Myocyte (in vitro differentiated cells): ENCODE measurements at places on chromosomes 5 and 9.
A peak's percentile ranks its signal among the peaks of the same experiment; 100 is the strongest.

DNA sequence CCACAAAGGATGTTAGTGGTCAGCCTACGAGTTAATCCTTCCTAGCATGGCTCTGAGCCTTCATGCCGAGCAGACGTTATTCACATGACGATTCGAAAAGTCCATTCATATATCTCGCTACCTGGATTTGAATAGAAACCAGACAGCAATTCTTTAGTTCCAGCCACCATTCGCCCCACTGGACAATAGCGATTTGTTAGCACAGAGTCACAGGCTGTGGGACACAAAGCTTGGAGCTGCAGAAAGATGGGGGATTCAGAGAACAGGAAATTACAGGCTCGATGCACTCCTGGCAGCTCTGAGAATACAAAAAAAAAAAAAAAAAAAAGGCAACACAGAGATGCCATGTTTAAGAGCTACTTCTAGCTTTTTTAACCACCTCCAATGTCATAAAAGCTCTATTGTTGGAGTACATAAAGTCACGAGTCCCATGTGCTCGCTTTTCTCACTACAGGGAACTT lies 110.7 kb downstream of the NR6A1 start:
- DNase-seq = peak; percentile 57

DNA sequence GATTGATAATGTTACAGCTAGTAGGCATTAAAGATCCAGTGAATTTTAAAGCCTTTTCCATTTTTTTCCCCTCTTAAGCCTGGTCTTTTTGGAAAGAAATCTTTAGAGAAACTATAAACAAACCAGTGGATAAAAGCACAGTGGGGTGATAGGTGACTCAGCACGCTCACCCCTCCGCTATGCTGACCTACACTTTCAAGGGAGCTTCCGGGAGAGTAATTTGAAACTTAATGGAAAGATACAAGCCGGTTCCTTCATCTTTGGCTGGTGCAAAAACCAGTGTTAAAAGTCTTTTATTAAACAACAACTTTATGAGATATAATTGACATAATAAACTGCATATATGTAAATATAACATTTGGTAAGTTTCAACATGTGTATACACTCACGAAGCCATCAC lies 27.0 kb upstream of the ALDOB start:
- no peak for DNase-seq

- DNase-seq = no peak
These were observed 15.6 kb upstream of the CARD19 start for GRCh38 chr9:93080406-93080805.

DNA sequence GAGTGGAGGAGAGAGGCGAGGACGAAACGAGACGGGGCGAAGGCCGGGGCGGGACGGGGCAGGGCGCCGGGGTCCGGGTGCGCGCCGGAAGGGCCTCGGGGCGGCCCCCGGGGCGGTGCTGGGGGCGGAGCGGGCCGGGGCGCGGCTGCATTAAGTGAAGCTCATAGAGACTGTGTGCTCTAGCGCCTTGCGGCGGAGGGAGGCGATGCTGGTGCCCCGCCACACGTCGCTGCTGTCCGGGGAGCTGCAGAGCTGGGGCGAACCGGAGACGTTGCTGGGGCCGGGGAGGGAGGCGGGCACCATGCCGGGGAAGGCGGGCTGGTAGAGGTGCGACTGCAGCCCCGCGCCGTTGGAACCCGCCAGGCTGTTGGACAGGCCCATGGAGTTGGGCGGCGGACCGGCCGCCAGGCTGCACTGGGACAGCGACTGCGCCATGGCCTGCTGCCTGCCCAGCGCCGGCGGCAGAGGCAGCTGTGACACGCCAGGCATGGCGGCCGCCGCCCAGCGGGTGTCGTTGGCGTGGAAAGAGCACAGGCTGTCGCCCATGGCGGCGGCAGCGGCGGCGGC lies 8.3 kb downstream of the OTP start:
- DNase-seq = peak; percentile 67

GRCh38 chr9:80163889-80164288 lies 592.1 kb downstream of the TLE4 start:
- DNase-seq = no peak

GRCh38 chr5:115524199-115524847 lies 20.3 kb downstream of the FEM1C start:
- DNase-seq = no peak

GRCh38 chr9:131470581-131470991 lies 32.1 kb upstream of the POMT1 start:
- DNase-seq = no peak

DNA sequence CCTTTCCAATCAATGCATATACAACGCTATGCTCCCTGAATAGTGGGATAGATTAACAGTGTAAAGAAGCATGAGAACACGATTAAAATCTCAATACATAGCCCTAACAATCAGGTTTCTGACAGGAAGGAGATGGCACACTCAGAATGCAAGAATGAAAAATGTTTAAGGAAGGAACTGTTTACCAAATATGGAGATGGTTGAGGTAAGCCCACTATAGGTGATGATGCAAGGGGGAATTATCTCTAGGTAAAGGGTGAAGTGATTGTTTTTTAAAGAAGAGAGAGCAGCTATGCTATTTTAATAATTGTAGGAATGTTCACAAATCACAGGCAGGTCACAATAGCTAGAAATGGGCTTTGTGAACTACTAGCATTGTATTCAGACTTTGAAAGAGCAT lies 302.4 kb downstream of the CHSY3 start:
- DNase-seq = no peak

DNA sequence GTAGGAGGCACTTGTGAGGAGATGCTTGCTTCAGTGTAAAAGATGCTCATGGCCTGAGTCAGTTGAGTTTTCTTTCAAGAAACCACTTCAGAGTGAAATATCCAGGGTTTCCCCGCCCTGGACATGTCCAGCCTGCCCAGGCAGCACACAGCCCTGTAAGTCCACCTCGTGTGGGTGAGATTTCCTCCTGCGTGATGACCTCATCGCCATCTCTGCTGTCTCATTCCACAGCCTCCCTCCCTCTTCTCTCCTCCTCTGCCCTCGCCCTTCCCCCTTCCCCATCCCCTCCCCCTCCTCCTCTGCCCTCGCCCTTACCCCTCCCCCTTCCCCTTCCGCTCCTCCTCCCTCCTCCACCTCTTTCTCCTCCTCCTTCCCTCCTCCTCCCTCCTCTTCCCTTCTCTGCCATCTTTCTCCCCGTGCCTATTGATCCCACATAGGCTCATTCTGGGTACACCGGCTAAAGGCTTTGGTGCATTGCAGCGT lies 34.0 kb upstream of the NCS1 start:
- peak; percentile 78 for DNase-seq

- DNase-seq = no peak
These were observed 3.8 kb downstream of the DCANP1 start for GRCh38 chr5:135443161-135443960.

- no peak for DNase-seq
These were observed 30.6 kb downstream of the CRHBP start for GRCh38 chr5:76983468-76983867.

DNA sequence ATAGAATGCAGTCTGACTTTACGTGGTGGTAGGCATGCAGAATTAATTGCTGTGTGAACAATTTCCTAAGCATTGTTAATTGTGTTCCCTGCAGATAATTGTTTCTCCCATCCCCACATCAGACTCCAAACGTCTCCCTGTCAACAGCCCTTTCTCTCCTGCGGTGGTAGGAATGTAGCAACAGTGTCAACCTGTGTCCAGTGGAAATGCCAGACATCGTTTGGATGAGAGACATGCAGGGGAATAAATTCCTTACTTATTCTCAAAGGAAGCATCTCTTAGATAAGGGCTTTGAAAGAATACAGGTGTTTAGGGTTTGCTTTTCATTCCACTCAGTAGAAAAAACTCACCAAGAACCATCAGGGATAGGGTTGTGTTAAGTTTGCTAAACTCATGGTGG lies 245.3 kb upstream of the WWC1 start:
- DNase-seq = no peak

DNA sequence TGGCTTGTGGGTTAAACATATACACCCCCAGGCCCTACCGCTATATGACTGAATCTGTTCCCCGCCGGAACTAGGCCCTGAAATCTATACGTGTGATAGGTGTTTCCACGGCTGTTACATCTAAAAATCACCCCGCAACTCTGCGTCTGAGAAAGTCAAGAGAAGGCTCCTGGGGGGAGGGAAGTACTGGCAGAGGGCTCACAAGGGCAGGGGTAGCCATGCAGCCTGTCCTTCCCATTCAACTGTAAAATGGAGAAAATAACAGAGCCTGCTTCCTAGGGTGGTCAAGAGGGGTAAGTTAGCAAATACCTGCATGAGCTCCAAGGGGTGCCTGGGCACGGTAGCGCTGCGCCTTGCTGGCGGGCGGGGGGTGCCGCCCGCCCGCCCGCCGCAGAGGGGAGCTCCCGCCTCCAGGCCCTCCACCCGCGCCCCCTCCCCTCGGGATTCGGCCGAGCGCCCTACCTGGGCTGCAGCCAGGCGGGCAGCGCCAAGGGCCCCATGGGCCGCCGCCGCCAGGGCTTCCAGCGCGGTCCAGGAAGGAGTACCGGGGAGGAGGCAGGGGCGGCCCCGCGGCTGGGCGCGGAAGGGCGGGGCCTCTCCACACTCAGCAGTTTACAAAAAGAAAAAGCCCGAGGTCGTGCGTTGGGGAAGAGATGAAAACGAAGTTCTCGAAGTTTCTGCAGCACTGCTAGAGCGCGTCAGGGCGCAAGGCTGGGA lies at the start of gene HACD4:
Gene HACD4, minus strand, starts transcription at position 550 of the 717 bp plus-strand sequence. Its CDS starts 50 bp downstream, at position 500.
- DNase-seq = no peak

DNA sequence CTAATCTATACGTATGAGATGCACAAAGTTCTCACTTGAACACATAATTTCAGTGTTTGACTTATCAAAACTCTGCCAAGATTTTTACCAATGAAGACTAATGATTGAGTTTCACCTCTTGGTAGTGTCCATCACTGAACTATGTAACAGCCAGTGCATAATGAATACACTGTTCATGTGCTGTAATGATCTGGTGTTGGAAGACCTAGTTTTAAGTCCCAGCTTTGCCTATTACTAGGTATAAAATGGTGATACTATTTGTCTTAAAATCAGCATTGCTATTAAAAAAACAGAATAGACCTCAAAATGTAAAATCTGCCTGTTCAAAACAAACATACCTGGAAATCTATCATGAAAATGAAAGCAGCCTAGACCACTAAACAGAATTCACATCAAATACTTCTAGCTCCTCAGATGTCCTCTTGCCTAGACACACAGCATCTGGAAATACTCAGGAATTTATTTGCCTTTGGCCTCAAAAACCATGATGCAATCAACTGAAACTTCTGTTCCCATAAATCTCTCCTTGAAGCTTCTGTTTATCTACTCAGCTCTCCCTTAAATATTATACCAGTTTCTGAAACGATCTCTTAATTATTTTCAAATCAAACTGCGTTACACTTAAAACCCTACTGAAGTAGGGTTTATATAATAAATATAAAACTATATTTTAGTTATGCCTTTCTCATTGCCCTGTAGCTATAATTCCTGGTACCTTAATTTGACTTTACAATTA lies 38.1 kb downstream of the MRPS27 start:
- DNase-seq = peak; percentile 65

- DNase-seq = no peak
These were observed 73.8 kb upstream of the KLF9 start for GRCh38 chr9:70488098-70488792.

GRCh38 chr5:103394676-103395075 lies 136.1 kb downstream of the MACIR start:
- no peak for DNase-seq

DNA sequence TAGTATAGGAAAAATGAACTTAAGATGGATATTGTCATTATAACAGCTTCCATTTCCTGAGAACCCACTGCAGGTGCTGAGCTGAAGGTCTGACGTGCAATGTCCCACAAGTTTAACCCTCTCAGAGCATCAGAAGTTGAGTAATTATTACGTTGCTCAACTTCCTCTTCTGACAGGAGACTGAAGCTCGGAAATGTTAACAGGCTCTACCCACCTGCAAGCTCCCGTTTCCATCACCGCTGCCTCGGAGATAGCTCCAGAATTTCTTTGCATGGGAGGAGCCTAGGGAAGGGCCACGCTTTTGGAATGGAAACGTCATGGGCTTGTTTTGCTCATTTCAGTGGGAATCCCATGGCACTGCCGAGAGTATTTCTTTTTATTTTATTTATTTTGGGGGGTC lies 1.0 kb upstream of the NTMT1 start:
- DNase-seq = no peak

- DNase-seq = no peak
These were observed 280.7 kb downstream of the RFX3 start for GRCh38 chr9:3244963-3245653.

DNA sequence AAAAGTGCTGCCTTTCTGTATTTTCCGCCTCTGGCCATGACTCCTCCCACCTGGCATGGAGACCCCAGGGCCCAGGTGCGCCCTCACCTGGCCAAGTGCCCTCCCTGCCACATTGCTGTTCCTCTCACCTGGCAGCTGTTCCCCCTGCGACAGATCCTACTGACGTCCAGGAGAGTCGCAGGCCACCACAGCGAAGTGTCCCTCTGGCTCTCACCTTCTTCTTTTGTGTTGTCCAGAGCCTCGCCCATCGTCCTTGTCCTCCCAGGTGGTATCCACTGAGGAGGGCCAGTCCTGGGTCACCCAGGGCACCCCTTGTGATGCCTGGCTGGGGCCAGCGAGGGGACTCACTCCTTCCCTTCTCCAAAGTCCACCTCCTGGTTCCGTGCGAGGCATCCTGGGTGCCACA lies 2.6 kb downstream of the NKD2 start:
- DNase-seq = no peak

- DNase-seq = peak; percentile 79
These were observed 424.8 kb downstream of the TLE1 start for GRCh38 chr9:81264516-81264915.

- DNase-seq = no peak
These were observed 105.7 kb upstream of the ZNF618 start for GRCh38 chr9:113770396-113770795.

DNA sequence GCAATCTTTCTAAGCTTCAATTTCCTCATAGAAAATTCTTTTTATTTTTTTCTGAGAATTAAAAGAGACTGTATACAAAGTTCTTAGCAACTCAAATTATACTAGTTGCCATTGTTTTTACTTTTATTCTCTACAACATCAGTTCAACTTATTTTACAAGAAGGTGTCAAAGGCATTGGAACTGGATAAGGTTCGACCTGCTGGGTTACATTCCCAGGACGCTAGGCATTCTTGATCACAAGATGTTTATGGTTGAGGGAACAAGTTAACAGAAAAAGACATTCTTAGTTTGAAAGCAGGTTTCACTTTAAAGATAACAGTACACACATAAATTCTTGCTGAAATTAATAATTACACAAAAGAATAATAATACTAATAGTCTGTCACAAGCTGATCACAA lies 163.5 kb upstream of the SNX2 start:
- no peak for DNase-seq

DNA sequence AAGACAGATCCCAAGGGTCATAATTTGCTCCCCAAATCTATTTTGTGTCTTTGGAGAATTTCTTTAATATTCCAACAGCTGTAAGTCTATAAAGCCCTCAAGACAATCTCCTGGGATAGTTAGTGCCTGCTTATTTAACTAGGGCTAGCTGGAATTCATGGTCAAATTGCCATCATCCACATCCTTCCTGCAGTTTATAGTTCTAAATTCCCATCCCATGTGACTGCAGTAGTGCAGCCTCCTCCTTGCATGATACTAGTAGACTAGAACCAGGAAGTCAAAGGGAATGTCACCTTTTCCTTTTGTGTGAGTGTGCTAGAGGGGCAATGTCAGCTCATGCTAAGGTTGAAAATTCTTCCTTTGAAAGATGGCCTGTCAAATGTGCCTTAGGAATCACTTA lies 214.8 kb upstream of the PIK3R1 start:
- DNase-seq = no peak

GRCh38 chr9:93595461-93595860 lies 19.1 kb downstream of the PHF2 start:
- no peak for DNase-seq

- peak; percentile 65 for DNase-seq
These were observed 56.2 kb upstream of the CKS2 start for GRCh38 chr9:89254773-89255125.

- DNase-seq = no peak
These were observed 94.6 kb downstream of the SEMA6A start for GRCh38 chr5:116479776-116480675.
